ENCODE measurements at places on chromosomes 7 and 10. TPM values are rescaled to one million over a fixed set of nuclear protein-coding genes. Genes with fewer than 3 reads are reported as not detected.

Gene MEOX2
- total RNA-seq = 0.39 TPM

DNA sequence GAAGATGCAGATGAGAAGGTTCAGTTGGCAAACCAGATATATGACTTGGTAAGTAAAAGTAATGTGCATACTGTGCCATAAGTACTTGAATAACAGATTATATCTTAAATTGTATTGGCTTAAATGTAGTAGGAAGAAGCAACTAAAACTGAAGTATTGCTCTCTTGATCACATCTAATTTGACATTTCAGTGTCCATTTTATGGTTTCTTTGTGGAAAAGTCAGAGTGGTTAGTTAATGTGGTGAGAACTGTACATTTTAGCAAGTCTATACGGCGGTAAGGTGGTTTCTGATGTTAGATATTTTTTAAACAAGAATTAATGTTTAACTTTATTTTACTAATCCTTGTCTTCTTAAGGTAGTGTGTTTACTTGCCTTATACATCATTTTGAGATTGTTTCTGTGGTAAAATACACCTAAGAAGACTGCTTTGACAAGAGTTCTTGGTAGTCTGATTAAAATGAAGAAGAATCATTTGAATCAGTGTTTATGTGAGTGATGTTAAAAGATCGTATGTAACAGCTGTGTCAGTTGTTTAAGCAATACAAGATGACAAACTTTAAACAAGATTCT is 5.1 kb downstream of the ING3 start:
- no peak for DNase-seq
- H3K27ac ChIP-seq = no peak overlapping the region
- peaks cover 3% of the 10 kb centered on the region for H3K27me3 ChIP-seq
- no peak overlapping the region for H3K4me3 ChIP-seq
- peaks cover 3% of the 10 kb centered on the region for H3K4me1 ChIP-seq

DNA sequence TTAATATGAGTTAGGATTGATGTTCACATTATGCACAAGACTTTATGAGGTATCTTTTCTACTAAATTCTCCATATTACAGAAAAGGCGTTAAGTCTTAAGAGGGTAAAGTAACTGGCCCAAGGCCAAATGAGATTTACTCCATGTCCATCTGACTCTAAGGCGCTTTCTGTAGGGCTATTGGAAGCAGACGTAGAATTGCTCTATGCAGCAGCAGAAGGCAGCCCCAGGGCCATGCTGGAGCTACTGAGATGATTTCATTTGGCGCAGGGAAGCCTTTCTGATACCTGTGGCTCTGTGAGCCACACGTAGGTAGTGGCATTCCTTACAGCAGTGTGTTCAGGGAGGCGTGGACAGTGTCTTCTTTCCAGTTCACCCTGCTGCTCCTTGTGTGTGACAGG is 133.1 kb downstream of the SH2D4B start:
- no peak overlapping the region for H3K27ac ChIP-seq
- no peaks in the 10 kb centered on the region for H3K4me1 ChIP-seq
- no peaks in the 10 kb centered on the region for H3K27me3 ChIP-seq
- no peaks in the 10 kb centered on the region for H3K36me3 ChIP-seq
- DNase-seq = no peak

- H3K36me3 ChIP-seq = no peaks in the 10 kb centered on the region
- no peak for DNase-seq
- H3K27me3 ChIP-seq = no peaks in the 10 kb centered on the region
Measured at GRCh38 chr7:117448655-117449054, 21.4 kb upstream of the ASZ1 start.

DNA sequence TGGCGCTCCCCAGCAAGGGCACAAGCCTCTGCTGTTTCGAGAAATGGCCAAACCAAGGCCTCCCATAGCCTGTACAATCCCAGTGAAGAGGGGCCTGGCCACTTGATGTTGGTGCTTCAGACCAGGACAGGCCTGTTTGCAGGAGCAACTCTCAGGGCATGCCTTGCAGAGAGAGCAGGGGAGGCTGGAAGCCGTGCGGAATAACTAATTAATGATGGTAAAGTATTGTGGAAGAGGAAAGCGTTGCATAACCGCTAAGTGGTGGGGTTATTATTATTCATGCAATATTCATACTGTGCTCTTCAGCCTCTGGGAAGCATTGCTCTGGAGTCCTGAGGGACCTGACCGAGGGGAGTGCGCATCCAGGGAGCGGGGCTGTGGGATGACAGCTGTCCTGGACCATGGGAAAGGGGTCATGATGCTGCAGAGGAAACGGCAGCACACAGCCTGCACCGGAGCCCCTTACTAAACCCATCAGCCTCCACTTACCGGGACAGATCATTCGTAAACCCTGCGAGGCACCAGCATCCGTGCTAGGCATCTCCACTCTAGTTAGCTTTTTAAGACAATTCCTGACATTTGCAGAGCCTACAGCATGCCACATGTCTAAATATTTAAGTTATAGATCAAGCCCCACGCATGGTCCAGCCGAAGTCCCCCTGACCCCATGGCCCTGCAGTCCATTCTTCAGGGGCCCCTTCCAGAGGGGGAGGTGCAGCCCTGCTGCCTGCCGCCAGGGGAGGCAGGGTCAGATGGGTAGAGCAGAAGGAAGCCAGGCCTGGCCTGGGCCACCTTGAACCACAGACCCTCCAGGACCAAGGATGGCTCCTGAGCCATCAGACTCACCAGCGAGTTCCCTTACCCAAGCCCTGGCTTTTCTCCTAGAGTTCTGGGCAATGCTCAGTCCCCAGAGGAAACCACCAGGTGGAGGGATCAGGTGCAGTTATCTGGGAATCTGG is 11.6 kb downstream of the TMEM273 start:
- DNase-seq = peak; percentile 60
- peak overlapping the region; percentile 91 for H3K27ac ChIP-seq
- no peaks in the 10 kb centered on the region for H3K36me3 ChIP-seq
- H3K4me1 ChIP-seq = peaks cover 36% of the 10 kb centered on the region
- H3K27me3 ChIP-seq = peaks cover 8% of the 10 kb centered on the region
